ENCODE measurements at places on chromosomes 7 and 10.

DNA sequence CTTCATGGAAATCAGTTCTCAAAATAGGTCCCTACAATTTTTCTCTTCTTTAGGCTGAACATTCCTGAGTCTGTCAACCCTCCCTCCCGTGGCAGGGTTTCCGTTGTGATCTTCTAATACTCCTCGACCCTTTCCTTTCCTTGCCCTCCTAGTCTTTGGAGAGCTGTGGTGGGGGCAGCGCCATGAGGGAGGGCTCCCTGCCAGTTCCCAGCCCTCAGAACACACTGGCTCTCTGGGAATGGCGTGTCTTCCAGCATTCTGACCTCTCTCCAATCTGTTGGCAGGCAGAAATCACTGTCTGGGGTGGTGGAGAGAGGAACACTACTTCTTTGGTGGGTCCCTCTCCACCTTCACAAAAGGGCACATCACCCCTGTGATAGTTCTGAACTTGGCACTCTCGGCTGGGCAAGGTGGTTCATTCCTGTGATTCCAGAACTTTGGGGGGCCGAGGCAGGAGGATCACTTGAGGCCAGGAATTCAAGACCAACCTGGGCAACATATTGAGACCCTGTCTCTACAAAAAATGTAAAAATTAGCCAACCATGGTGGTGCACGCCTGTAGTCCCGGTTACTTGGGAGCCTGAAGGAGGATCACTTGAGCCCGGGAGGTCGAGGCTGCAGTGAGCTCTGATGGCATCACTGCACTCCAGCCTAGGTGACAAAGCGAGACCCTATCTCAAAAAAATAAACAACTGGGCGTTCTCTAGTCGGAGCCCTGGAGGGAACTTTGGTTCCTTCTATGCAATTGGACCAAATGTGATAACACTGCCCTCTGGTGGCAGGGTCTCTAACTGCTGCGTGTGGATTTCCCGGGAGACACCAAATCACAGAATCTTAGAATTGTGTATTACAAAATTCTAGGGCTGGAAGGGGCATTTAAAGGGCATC lies 13.1 kb upstream of the ARPC1A start:
- peak; percentile 71 for DNase-seq

DNA sequence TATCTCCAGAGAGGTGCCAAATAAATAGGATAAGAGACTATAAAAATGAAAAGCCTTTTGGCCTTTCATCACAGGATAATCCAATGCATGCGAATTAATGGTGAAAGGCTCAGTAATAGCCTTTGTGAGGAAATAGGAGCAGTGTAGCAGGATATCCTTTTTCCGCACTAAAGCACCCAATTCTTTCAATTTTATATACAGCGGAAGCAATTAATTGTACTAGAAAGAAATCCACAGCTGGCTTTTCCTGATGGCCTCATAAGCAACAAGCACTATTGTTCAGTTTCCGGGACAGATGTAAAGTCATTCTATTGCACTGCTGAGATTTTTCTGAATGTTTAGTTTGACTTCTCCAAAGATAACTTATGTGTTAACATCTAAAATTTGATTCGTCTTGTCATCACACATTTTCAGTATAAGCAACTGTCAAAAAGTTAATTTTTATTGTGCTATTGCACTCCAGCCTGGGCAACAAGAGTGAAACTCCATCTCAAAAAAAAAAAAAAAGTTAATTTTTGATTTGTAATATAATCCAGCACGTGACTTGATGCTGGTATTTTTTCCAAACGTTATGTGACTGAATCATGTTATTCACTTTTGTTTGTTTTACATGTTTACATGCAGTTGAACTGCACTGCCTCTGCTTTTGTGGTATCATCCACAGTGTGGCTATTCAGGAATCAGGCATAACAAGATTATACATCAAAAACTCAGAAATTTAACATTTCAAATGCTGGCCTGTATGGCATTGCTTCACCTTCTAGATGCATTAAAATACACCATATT lies 8.4 kb upstream of the BMPR1A start:
- no peak for DNase-seq

- DNase-seq: no peak
Measured at GRCh38 chr10:70295926-70296325, 12.1 kb upstream of the NPFFR1 start.

- DNase-seq: no peak
Measured at GRCh38 chr7:3280946-3281656, 20.0 kb upstream of the SDK1 start.

DNA sequence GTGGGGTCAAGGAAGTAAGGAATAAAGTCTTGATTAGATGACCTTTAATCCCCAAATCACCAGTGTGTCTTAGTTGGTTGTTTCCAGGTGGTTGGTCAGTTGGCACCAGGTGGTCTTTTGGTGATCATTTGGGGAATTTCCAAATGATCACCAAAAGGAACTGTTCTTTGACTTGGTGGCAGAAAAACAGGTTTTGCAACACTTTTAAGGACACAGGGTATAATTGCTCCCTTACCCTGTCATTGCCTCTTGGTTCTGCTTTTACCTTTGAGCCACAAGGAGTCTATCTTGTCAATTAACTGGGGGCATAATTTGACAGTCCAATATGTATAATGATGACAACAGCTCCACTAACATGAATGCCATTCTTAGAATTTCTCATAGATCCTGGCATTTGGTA lies 104.2 kb downstream of the ADK start:
- no peak for DNase-seq

DNA sequence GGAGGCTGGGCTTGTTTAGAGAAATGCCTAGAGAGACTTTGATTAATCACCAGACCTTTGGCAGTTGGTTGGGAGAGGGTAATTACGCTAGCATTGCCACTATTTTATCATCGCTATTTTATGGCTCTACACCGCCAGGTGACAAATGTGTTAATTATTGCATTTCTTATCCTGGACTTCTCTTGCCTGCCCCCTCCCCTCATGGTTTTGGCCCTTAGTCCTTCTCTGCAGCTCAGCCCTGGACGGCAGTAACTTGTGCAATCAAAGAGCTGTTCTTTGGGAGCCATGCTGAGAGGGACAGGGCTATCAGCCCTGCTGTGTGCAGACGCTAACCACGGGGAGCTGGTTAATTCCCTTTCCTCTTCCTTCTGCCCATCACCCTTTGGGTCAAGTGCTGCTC lies 585.0 kb downstream of the AUTS2 start:
- no peak for DNase-seq

DNA sequence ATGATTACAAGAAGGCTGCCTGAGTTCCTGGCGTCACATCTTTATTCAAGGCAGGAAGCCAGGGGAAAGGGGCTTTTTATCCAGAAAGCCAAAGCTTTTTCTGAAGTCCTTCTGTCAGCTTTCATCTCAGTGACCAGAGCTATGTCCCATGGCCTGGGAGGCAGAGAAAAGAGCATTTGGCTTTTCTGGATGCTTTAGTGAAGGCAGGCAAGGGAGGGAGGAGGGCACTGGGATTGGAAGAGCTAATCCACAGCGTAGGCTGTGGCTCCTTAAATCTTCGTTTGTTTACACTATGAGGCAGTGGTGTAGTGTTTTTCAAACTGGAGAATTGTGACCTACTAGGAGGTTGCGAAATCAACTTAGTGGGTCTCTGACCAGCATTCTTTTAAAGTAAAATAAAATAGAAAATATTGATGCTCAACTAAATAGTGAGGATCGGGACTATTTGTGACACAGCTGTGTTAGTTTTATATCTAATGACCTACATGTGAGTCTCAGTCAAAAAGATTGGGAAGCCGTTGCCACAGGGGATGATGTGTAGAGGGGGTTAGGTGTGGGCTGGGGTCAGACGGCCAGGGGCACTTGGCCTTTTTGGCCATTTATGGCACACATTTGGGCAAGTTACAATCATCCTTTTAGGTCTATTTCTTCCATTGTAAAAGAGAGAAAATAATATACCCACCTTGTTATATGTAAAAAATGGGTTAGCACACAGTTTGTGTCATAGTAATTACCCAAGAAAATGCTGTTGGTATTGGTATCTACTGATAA lies 14.1 kb downstream of the CRYGN start:
- DNase-seq: no peak
